ENCODE measurements at places on chromosomes 5 and 9. TPM values are rescaled to one million over a fixed set of nuclear protein-coding genes. Genes with fewer than 3 reads are reported as not detected.

The ANKHD1 gene
- 129 TPM for total RNA-seq

GRCh38 chr5:8304341-8304740 is 435.4 kb downstream of the MTRR start:
- no peak for DNase-seq

DNA sequence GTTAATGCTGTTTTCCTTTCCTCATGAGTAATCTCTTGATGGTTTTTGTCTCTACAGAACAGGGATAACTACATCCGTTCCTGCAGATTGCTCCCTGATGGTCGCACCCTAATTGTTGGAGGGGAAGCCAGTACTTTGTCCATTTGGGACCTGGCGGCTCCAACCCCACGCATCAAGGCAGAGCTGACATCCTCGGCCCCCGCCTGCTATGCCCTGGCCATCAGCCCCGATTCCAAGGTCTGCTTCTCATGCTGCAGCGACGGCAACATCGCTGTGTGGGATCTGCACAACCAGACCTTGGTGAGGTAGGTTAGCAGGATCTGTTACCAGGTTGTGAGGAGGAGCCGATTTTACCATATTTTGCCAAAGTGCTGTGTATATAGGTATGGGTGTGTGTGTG is 148.2 kb downstream of the TLE4 start:
- DNase-seq = no peak

GRCh38 chr5:177981296-177982071 is 14.6 kb downstream of the PROP1 start:
- DNase-seq = no peak

DNA sequence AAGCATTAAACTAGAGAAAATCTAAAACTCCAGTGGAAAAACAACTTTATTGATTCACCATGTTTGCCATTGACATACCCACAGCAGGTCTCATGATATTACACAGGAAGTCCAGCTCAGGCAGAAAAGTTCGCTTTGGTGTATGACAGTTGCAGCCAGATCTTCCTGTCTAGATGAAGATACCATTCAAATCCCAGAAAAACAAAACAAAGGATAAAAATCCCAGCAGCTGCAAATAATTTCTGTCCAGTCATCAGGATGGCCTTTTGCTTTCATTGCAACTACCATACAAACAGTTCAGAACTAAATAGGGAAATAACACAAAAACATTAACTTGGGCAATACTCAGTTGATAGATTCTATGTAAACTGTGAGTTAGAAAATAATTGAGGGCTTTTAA is 136.0 kb upstream of the NREP start:
- DNase-seq = no peak
